ENCODE measurements at places on chromosomes 13 and 19. TPM values are rescaled to one million over a fixed set of nuclear protein-coding genes. Genes with fewer than 3 reads are reported as not detected.
A peak's percentile ranks its signal among the peaks of the same experiment; 100 is the strongest.

DNA sequence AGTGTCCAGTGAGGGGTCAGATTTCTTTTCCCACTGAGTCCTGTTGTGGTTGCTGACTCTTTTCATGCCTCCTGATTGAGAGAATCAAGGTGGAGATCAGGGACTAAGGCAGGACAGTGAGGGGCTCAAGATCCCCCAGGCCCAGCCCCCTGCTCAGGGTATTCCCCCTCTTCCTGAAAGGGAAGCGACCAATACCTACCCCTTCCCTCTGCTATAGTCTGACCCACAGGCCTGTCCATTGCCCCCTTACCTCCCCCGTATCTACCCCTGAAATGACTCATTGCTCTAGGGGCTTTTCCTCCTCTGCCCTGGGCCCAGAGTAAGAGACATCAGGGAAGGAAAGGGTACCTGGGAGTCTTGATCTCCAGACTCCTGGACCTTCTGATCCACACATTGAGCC lies 1320.5 kb downstream of the UQCRFS1 start:
- no peaks in the 10 kb centered on the region for H3K27me3 ChIP-seq
- no peaks in the 10 kb centered on the region for H3K36me3 ChIP-seq
- no peaks in the 10 kb centered on the region for H3K4me1 ChIP-seq
- no peak overlapping the region for H3K27ac ChIP-seq
- no peak for DNase-seq

DNA sequence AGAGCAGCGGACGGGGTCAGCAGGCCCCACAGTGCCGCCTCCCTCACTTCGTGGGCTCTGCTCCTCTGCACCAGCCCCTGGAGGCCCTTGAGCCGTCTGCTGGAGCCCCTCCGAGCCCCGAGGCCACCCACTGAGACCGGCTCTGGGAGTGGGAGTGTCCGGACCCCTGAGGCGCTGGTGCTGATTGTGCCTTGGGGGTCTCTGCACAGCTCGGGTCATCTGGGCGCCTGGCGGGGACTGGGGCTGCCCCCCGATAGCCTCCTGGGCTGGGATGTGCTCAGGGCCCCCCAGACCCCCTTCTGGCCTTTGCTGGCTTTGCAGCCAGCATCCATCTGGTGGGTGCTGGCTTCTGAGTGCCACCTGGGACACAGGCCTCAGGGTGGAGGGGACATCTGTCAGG lies 15.4 kb downstream of the CBARP start:
- H3K27me3 ChIP-seq: no peaks in the 10 kb centered on the region
- H3K4me1 ChIP-seq: peaks cover 26% of the 10 kb centered on the region
- H3K36me3 ChIP-seq: peaks cover 68% of the 10 kb centered on the region
- DNase-seq: no peak
- no peak overlapping the region for H3K27ac ChIP-seq

- peak overlapping the region; percentile 38 for H3K27ac ChIP-seq
- no peaks in the 10 kb centered on the region for H3K27me3 ChIP-seq
- no peak for DNase-seq
- H3K4me3 ChIP-seq: no peak overlapping the region
- H3K36me3 ChIP-seq: no peaks in the 10 kb centered on the region
- peaks cover 13% of the 10 kb centered on the region for H3K4me1 ChIP-seq
These were observed 1.9 kb downstream of the TSHZ3 start for GRCh38 chr19:31347354-31347753.

DNA sequence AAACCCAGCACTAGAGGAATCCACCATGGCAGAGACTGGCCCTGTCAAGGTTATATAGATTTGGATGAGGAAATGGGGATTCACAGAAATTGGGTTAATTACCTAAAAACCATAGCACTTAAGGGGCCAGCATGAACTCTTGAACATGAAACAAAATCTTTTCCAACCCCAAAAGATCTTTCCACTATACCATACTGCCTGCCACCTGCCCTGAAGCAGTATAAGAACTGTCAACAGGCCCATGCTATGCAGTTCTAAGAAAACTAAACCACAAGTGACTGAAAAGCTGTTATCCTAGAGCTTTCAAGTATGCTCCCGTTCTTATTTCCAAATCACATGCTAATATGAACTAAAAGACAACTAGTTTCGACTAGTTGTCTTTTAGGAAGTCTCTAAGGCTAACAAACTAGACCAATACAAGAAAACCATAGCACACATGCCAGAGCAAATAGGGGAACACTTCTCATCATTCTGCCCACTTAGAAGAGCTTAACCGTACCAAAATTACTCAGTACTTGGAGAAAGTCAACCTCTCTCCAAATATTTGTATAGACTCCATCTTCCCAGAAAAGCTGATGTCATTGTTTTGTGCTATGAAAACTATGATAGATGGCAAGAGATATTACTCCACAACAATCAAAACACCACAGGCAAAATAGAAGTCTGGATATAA lies 27.5 kb downstream of the HSPH1 start:
- H3K27ac ChIP-seq: no peak overlapping the region
- H3K27me3 ChIP-seq: no peaks in the 10 kb centered on the region
- H3K4me1 ChIP-seq: no peaks in the 10 kb centered on the region
- H3K4me3 ChIP-seq: no peak overlapping the region
- DNase-seq: no peak
- H3K36me3 ChIP-seq: peaks cover 55% of the 10 kb centered on the region

DNA sequence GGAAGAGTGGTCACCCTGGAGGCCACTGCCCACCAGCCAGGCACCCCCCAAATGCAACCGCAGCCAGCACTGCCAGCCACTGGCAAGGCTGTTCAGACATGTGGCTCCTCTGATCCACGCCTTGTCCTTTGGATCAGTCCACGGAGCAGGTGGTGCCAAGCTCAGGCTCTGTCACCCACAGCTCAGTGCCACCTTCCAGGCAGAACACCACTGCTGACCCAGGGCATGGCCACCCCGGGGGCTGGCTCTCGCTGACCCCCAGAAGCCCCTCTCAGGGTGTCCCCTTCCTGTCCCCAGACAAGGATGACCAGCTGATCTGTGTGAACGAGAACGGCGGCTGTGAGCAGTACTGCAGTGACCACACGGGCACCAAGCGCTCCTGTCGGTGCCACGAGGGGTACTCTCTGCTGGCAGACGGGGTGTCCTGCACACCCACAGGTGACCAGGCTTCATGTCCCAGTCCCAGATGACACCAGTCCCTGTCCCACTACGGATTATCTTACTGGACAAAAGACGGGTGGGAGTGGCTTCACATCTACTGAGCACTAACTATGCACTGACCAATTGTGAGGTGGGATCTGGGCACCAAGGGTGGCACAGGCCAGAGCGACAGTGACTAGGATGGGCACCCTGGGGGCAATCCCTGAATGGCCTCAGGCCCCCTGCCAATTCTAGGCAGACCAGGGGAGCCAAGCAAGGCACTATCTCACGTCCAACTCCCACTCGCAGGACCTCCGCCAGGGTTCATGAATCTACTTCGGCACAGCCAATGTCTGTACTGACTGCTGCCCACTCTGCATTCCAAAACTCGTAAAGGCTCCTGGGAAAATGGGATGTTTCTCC lies 7.0 kb upstream of the F10 start:
- H3K27ac ChIP-seq: no peak overlapping the region
- DNase-seq: peak; percentile 55
- no peak overlapping the region for H3K4me3 ChIP-seq
- H3K27me3 ChIP-seq: peaks cover 6% of the 10 kb centered on the region

- H3K36me3 ChIP-seq: no peaks in the 10 kb centered on the region
- H3K27me3 ChIP-seq: no peaks in the 10 kb centered on the region
- H3K4me3 ChIP-seq: no peak overlapping the region
- DNase-seq: no peak
- H3K27ac ChIP-seq: no peak overlapping the region
These were observed 21.8 kb upstream of the NAXD start for GRCh38 chr13:110593430-110594130.

- H3K4me3 ChIP-seq: no peak overlapping the region
- H3K27me3 ChIP-seq: no peaks in the 10 kb centered on the region
- H3K4me1 ChIP-seq: no peaks in the 10 kb centered on the region
- no peaks in the 10 kb centered on the region for H3K36me3 ChIP-seq
These were observed 198.4 kb downstream of the DLEU7 start for GRCh38 chr13:50645092-50645491.

DNA sequence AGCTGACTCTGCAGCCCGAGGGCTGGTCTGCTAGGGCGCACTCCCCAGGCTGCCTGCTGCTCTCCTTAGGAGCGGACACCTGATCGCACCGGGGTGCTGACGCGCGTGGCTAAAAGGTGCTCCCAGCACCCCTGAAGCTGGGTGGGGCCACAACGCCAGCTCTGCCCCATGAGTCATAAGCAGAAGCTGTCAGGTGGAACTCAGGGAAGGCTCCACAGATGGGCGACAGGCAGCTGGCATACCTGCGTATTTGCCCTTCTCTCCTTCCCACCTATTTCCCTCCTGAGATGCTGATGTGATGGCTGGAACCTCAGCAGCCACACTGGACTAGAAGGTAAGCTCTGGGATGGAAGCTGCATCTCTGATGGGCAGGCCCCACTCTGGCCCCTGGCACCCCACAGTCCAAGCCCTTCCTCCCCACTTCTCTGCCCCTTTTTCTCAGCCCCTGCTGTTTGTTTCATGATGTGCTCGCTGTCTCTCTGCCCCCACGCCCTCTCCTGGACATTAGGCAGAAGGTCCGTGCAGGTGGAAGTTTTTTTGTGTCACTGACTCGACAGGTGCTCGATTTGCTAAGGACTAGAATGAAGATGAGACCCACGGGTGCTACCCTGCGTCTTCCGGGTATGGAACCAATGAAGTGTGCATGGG lies 30.3 kb upstream of the CACTIN start:
- H3K27ac ChIP-seq: no peak overlapping the region
- no peaks in the 10 kb centered on the region for H3K27me3 ChIP-seq
- H3K4me3 ChIP-seq: no peak overlapping the region
- no peak for DNase-seq
- H3K36me3 ChIP-seq: peaks cover 90% of the 10 kb centered on the region

- no peaks in the 10 kb centered on the region for H3K4me1 ChIP-seq
- DNase-seq: no peak
- no peaks in the 10 kb centered on the region for H3K27me3 ChIP-seq
- H3K36me3 ChIP-seq: no peaks in the 10 kb centered on the region
- H3K4me3 ChIP-seq: no peak overlapping the region
These were observed 106.8 kb downstream of the STOML3 start for GRCh38 chr13:38883783-38884182.

GRCh38 chr19:38252385-38252784 lies 3.8 kb downstream of the PPP1R14A start:
- H3K36me3 ChIP-seq: peaks cover 25% of the 10 kb centered on the region
- H3K4me3 ChIP-seq: peak overlapping the region; percentile 89
- H3K27ac ChIP-seq: peak overlapping the region; percentile 99
- no peaks in the 10 kb centered on the region for H3K27me3 ChIP-seq

DNA sequence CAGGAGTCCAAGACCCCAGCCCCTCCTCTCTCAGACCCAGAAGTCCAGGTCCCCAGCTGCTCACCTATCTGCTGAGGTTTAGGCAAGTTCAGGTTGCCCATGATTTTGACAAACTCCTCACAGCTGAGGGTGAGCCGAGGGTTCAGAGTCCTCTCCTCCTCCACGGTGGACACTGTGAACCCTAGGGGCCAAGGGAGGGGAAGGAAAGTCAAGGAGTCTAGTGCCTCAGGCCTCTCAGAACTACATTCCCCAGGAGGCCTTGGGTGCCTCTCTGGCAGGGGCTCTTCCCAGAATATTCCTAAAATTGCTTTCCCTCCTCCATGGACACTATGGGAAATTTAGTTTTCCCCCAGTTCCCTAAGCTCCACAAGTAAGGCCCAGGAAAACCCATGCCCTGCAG lies 3.3 kb upstream of the PHLDB3 start:
- H3K4me1 ChIP-seq: peaks cover 3% of the 10 kb centered on the region
- no peaks in the 10 kb centered on the region for H3K27me3 ChIP-seq
- no peak overlapping the region for H3K4me3 ChIP-seq
- H3K27ac ChIP-seq: no peak overlapping the region
- DNase-seq: no peak

- H3K27ac ChIP-seq: no peak overlapping the region
- no peak overlapping the region for H3K4me3 ChIP-seq
- no peaks in the 10 kb centered on the region for H3K27me3 ChIP-seq
- no peaks in the 10 kb centered on the region for H3K36me3 ChIP-seq
- H3K4me1 ChIP-seq: no peaks in the 10 kb centered on the region
These were observed 101.2 kb downstream of the TNFRSF19 start for GRCh38 chr13:23671377-23671776.

DNA sequence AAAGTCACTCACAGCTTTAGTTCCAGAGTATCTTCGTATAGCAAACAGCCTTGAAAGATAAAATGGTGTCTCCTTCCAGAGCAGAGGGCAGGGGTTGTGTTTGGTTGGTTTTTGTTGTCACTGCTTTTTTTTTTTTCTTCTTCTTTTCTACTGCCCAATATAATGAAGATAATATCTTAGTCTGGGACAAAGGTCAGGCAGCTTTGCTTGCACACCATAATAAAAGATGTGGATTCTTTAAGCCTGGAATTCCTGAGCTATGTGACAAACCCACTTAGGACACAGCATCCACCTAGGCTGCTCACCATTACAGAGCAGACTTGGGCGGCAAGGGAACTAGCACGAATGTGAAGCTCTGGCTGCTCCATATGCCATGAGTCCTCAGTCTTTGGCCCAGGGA lies 165.6 kb upstream of the MIR17HG start:
- H3K27ac ChIP-seq: no peak overlapping the region
- H3K27me3 ChIP-seq: no peaks in the 10 kb centered on the region
- no peaks in the 10 kb centered on the region for H3K36me3 ChIP-seq
- DNase-seq: no peak
- no peak overlapping the region for H3K4me3 ChIP-seq
- H3K4me1 ChIP-seq: no peaks in the 10 kb centered on the region

- H3K27ac ChIP-seq: no peak overlapping the region
- no peak for DNase-seq
- H3K4me3 ChIP-seq: no peak overlapping the region
- no peaks in the 10 kb centered on the region for H3K27me3 ChIP-seq
These were observed 32.6 kb downstream of the ERCC5 start for GRCh38 chr13:102878481-102878880.

DNA sequence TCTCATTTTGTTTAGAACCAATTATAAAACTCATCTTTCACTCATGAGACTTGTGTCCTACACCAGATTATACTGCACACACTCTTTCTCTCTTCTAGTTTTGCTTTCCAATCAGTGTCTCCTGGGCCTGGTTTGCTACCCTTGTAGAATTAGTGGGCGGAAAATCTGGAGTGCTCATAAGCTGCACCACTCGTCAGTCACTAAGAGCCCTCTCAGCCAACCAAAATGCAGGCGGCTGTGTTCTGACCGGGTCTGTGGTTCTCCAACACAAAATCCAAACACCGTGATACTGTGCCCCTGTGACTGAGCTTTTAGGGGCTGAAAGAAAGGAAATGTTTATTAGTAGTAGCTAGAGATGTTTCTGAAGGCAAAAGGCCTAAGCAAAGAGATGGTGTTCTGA lies 83.7 kb upstream of the OBI1 start:
- no peaks in the 10 kb centered on the region for H3K36me3 ChIP-seq
- H3K27me3 ChIP-seq: no peaks in the 10 kb centered on the region
- H3K27ac ChIP-seq: no peak overlapping the region

The CAMSAP3 gene
- total RNA-seq: not detected

The JSRP1 gene
- total RNA-seq: not detected

The POU2F2 gene
- total RNA-seq: not detected

The HS6ST3 gene
- total RNA-seq: 3.0 TPM

The ZNF729 gene
- total RNA-seq: not detected

The RFXANK gene
- total RNA-seq: 20.2 TPM

The CFAP97D2 gene
- not detected for total RNA-seq

The CRX gene
- total RNA-seq: not detected

The FLT1 gene
- total RNA-seq: 46.0 TPM

All from ascending aorta (tissue), 2 donors.